Activated T-cell treated with anti-CD3 and anti-CD28 coated beads for 48 hours (primary cell): ENCODE measurements at places on chromosomes 2 and 18.

DNA sequence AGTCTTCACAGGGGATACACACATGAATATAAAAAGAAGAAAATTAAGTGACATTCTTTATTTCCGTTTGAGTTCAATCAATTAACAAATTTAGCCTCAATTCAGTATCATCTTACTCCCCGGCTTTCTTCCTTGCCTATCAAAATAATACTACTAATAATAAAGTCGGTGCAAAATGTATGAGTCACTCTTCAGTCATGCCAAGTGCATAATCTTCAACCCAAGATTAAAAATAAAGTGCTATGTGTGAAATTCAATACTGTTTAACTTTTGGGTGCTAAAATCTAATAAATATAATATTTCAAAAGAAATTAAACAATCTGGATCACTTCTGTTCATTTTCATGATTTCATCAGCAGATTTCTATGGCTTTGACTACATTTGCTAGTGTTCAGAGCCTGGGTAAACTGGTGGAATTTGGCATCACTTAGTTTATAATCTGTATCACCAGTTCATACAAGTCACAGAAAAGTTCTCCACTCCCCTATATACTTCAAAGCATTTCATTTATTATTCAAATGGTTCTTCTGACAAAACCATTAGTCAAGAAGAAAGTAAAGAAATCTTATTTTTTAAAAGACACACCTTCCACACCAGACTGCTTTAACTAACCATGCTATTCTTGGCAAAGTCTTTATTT is 183.6 kb downstream of the THADA start:
- no peak for DNase-seq

DNA sequence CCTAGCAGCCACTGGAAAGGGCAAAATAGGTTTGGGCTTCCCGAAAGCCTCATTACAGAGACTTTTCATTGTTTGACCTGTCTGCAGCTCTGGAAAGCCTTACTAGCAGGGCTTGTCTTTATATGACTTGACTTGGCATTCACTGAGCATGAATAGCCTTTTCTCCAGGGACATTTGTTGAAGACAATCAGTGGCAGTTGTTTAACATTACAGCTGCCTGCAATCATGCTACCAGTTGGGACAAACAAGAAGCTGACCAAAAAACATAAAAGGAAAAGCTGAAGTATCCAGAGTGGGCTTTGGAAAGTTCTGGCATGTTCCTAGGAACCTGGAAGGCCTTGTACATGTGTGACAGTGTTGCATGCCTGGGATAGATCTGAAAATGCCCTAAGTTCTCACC is 121.4 kb downstream of the KCNF1 start:
- no peak for DNase-seq

- no peak for DNase-seq
These were observed 32.9 kb upstream of the TOGARAM2 start for GRCh38 chr2:28948160-28948559.

GRCh38 chr2:19868701-19869580 is 32.8 kb downstream of the TTC32 start:
- peak; percentile 34 for DNase-seq

DNA sequence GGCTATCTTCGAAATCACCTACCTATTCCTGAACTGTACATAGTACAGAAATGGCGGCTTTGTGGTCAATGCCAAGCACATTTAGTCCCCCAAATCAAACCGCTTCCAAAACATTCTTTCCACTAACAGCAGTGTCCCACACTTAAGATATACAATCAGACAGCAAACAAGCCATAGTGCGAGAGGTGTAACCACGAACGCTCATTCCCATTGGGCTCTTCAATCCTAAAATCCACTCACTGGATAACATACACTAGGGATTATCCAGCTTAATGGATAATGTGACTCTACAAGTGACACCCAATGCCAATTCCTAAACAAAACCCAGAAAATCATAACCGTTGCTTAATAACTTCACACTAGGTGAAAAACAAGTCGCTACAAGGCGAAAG is 2.0 kb downstream of the XPO1 start:
- no peak for DNase-seq

GRCh38 chr2:238499731-238500580 is 73.2 kb downstream of the ASB1 start:
- DNase-seq, result no peak

GRCh38 chr2:25606892-25607291 is 66.5 kb downstream of the DTNB start:
- DNase-seq, result no peak
